ENCODE measurements at places on chromosomes 6 and 20.

- peak; percentile 62 for DNase-seq
These were observed at the start of gene KIAA0408 for GRCh38 chr6:127459231-127459641. Gene KIAA0408 (minus strand): TSS chr6:127459389. CDS start chr6:127453981, 5,408 bp downstream.

GRCh38 chr6:107331409-107332386 lies 127.7 kb downstream of the PDSS2 start:
- no peak for DNase-seq

GRCh38 chr20:15339264-15339663 lies 1001.9 kb upstream of the FLRT3 start:
- DNase-seq: no peak

DNA sequence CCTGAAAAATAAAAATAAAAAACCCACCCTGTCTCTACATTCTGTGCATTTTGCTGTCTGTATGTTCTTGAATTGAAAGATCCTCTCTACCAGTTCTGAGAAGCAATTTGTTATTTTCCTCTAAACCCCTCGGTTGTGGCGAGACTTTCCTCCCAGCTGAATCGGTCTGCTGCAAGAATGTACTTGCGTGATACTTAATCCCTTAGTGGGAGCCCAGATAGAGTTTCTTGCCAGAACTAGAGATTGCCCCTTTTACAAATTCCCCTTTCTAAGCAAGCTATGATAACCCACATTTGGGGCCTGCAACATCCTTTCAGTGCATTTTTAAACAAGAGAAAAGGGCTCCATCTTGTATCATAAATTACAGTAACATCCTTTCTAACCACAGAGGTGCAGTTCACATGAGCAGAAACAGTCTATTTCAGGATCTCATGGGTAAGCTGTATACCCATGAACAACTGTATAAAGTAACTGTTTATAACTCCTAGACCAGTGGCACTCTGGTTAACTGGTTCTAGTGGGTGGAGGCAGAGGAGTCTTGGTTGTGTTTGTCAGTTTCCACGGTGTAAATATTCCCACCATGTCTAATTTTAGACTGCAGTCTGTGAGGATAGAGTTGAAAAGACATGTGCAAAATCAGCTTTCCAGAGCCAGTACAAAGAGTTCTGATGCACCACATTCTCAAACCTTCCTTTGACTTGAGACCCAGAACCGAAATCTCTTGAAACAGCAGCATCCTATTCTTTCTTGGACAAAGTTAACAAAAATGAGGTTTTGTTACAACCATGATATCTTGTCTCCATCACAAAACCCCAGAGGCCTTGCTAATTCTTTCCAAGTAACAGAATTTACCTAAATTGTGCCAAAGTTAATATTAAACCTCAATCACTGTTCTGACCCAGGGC lies 113.1 kb upstream of the ZNF217 start:
- peak; percentile 89 for DNase-seq

DNA sequence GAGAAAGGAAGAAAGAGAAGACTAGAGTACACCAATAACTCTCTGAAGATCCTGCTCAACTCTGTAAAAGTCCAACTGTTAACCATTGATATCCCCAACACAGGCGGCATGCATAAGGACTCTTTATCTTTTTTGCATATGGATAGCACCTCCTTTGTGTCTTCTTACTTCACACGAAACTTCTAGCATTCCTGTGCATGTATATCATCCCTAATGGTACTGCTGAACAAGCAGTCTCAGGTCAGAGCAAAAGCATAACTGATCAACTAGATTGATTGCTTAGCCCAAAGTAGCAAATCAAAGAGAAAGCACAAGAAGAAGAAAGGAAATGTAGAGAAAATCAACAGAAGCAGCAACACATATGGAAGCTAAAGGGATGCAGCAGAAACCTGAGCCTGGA lies 234.4 kb downstream of the SYNE1 start:
- no peak for DNase-seq

DNA sequence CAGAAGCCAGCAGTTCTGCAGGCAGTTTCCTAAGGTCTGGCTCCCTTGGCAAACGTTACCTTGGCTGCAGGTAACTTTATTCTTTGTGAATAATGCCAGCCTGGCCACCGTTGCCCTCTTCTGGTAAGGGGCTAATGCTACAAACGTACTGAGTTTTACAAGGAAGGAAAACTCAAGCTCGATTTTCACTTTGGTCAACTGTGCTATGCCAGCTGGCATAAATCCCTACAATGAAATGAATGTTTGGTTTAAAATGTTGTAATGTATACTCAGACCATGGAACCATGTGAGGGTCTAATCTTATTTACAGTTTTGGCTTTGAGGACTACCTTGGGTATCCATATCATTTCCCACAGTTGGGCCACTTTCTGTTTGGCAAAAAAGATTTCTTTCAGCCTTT lies 101.4 kb downstream of the SLX4IP start:
- DNase-seq: peak; percentile 36

DNA sequence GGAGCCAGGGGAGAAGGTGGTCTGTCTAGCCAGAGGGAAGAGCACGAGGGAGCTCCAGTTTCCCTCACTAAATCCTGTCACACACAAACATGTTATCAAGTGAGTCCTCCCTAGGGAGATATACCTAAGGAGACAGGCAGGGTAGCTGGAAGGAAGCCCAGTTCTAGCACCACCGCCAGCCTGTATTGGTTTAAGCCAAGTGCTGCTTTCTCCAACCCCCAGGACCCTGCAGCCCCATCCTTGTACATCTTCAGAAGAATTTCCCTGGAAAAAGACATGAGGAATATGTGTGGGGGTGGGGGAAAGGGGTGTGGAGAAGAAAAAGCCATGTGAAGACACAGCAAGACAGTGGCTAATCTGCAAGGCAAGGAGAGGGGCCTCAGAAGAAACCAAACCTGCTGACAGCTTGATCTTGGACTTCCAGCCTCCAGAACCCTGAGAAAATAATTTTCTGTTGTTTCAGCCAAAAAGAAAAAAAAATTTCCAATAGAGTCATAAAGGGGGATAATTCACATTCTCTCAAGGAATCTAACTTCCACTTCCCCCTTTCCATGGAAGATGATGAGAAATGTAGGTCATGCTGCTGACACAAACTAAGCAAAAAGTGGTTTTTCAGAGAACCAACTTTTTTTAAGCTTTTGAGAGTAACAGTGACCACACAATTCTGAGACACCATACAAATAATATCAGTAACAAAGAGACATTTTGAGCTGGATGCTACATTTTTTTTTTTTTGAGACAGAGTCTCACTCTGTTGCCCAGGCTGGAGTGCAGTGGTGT lies 103.2 kb upstream of the PRDM1 start:
- DNase-seq: no peak

DNA sequence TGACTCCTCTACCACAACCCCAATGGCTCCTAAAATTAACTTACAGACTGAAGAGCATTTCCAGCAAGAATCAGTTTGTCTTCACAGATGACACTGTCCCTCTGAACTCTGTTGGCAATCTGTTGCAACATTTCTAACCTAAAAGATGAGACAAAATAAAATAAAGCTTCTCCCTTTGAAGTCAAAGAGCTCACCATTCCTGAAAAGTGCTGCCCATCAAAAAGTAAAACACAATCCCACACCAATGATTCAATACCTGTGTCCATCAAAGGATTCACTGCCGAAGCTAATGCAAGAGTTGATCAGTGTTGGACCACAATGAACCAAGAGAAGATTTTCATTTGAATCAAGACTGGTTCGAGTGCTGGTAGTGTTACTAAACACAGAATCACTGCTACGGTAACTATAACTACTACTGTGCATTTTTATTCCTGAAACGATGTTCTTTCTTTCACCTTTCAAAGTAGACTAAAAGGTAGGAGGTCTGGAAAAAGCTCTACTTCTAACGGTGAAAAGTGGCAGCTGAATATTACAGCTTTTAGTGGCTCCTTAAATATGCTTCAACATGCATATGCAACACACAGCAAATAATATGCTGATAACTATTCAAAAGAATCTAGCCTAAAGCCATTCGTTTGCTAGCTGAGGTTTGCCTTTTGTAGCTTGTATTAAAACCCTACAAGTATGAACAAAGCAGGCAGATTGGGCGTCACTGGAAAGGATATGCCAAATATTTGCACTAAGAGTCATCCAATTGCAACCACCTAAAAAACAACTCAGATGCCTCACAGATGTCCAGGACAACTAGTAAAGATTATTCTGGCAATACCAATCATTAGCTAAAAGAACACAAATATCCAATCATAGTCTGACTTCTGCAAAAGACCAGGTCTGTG lies at the start of gene DST:
TSS of gene DST (minus strand) at position 524 of the 896 bp plus-strand sequence.
- peak; percentile 93 for DNase-seq

DNA sequence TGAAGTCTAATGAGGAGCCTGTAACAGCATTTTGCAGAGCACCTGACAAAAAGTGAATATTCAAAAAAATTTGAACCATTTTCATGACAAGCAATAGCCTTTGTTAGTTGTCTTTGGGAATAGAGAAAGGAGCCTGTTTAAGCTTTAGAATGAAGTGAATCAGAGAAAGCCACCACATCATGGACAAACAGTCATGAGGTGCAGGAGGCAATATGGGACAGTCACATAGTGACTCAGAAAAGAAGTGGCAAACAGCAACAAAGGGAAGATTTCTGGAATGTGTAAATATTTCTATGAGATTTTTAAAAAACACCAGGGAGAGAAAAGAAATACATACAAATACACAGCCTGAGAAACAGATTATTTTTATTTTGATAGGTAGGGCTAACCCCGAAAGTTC lies 6.6 kb downstream of the KLHL31 start:
- no peak for DNase-seq

DNA sequence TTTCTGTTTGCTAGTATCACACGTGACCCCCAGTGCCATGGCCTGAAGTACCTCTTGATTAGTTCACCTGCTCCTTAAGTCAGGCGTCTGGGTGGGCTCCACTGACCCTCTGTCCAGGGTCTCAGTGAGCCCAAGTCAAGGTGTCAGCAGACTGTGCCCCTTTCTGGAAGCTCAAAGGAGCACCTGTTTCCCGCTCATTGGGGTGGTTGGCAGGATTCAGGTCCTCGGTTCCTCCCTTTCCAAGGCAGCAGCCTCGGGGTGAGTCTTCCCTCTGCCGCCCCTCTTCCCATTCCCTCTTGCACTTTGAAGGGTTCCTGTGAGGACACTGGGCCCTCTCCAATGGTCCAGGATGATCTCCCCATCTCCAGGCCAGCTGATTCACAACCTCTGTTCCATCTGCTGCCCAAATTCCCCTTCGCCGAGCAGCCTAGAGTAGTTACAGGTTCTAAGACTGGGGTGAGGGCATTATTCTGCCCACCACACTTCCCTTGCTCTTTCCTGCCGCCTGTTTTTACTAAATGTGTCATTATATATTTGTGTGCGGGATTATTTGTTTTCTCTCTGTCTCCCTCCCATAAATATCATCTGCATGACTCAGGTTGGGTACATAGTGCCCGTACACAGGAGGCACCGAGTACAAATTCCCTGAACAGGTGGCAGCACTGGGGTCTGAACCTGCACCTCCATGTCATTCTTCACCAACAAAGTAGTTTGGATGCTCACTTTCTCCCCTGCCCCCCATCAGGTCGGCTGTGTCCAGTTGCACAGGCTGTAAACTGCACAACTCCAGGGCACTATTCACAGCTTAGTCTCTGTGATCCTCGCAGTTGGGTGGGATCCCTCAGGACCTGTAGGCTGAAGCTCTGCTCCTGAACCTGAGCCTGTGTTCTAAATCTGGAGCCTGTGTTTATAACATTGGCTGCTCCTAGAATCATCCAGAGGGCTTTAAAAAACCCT lies 58.5 kb downstream of the RBM38 start:
- DNase-seq: no peak

DNA sequence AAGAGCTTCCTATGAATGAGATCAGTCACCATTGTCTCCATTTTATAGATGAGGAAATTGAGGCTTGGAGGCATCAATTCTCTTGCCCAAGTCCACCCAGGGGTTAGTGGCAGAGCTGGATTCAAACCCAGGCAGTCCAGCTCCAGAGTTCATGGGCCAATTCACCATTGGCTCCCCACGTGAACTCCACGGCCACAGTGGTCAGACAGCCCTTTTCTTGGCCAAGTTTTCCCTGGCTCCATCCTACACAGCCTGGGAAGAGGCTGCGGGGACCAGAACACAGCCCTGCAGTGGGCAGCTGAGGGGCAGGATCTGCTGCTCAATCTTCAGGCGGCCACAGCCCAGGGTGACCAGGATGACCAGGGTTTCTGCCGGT lies 20.5 kb downstream of the TGM2 start:
- no peak for DNase-seq

Data from fibroblast of upper back skin (primary cell).